ENCODE measurements at places on chromosomes 6 and 20.

GRCh38 chr6:3741477-3741871 is 10.0 kb downstream of the PXDC1 start:
- no peak for DNase-seq

DNA sequence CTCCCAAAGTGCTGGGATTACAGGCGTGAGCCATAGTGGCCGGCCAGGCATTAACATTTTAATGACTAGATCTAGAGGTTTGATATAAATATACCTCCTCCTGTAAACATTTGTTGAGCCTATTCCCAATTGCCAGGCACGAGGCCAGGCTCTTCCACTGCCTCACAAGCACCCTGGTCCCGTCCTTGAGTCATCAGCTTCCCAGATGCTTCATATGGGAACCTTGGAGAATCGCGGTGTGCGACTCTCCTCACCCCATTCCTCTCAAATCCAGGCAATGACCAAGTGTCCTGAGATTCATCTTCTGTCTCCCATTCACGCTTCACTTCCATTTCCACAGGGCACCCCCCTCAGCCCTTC is 35.9 kb upstream of the PIM1 start:
- DNase-seq = no peak

- no peak for DNase-seq
These were observed 101.2 kb upstream of the NT5E start for GRCh38 chr6:85348643-85349042.

- no peak for DNase-seq
These were observed 8.4 kb downstream of the FAM120B start for GRCh38 chr6:170314983-170315382.

DNA sequence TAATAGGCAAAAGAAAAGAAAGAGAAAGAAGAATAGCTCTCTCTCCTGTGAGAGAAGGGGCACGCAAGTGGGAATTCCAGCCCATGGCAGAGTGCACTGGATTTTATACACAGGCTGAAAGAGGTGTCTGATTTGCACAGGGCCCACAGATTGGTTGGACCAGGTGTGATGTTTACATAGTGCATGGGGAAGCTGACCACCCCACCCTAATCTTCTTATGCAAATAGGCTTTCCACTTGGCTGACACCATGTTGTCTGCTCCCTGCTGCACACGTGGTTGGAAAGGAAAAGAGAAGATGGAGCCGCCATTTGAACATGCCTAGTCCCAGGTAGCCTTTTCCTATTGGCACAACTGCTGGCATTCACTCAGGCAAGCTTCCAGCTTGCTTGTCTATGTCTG is 20.2 kb downstream of the MICA start:
- DNase-seq = no peak

DNA sequence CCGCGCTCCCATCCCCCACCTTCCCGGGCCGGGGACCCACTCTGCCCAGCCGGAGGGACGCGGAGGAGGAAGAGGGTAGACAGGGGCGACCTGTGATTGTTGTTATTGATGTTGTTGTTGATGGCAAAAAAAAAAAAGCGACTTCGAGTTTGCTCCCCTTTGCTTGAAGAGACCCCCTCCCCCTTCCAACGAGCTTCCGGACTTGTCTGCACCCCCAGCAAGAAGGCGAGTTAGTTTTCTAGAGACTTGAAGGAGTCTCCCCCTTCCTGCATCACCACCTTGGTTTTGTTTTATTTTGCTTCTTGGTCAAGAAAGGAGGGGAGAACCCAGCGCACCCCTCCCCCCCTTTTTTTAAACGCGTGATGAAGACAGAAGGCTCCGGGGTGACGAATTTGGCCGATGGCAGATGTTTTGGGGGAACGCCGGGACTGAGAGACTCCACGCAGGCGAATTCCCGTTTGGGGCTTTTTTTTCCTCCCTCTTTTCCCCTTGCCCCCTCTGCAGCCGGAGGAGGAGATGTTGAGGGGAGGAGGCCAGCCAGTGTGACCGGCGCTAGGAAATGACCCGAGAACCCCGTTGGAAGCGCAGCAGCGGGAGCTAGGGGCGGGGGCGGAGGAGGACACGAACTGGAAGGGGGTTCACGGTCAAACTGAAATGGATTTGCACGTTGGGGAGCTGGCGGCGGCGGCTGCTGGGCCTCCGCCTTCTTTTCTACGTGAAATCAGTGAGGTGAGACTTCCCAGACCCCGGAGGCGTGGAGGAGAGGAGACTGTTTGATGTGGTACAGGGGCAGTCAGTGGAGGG is 2.8 kb downstream of the SOX4 start:
- no peak for DNase-seq

DNA sequence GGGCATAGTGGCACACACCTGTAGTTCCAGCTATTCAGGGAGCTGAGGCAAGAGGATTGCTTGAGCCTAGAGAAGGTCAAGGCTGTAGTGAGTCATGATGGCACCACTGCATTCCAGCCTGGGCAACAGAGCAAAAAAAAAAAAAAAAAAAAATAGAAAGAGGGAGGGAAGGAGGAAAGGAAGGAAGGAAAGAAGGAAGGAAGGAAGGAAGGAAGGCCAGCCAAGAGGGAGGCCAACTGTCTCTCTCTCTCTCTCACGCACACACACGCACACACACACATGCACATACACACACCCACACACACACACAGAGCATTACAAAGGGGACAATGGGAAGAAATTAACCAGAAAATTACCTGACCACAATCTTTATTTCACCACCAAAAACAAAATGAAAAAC is 50.6 kb upstream of the COL9A1 start:
- DNase-seq = no peak

DNA sequence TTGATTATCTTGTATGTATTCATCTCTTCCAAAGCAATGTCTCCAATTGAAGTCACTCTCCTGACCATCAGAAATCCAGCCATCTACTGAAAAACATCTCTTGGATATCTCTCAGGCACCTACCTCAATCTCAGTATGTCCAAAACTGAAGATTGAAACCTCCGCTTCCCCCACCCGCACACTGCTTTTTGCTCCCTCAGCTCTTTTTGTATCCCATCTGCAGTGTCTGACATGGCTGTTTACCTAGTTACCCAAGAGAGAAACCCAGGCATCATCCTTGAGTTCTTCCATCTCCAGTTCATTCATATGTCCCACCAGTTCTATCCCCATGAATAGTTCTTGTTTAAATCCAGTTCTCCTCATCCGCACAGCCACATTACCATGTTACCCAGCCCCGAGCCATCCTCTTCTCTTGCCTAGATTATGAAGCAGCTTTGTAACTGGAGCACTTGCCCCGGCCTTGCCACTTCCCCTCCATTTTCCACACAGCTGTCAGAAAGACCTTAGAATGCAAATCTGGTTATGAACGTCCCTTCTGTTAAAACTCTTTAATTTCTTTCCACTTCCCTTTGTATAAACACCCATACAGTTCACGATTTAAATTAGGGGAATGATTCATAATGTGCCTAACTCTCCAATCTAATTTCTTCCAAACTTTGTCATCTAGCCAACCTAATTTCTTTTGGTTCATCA is 40.5 kb upstream of the GCLC start:
- DNase-seq = no peak

DNA sequence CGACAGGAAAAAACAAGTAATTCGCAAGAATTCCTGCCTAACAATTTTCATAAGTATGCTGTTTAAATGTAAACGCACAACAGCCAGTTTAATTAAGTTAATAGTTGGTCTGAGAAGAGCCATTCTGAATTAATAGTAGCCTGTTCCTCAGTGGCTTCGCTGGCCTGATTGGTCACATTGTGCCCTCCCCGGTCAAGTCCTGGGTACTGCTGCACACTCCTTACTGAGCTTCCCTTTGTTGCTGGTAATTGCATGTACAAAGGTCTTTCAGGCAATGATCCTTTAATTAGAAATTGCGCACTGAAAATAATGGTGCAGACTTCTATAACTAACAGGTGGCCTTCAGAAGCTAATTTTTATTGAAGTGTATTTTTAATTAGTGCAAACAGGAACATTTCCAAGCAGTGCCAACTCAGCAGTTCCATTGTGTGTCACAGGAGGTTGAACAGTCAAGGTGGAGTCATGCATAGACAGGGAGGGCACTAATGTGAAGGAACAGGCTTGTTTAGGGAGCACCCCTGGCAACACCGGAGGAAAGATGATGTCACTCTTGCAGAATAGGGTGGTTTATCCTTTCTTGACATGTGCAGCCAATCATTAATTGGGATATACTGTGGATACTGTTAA is 92.6 kb upstream of the SLC22A23 start:
- no peak for DNase-seq

GRCh38 chr6:144395826-144396225 is 110.7 kb downstream of the UTRN start:
- no peak for DNase-seq

DNA sequence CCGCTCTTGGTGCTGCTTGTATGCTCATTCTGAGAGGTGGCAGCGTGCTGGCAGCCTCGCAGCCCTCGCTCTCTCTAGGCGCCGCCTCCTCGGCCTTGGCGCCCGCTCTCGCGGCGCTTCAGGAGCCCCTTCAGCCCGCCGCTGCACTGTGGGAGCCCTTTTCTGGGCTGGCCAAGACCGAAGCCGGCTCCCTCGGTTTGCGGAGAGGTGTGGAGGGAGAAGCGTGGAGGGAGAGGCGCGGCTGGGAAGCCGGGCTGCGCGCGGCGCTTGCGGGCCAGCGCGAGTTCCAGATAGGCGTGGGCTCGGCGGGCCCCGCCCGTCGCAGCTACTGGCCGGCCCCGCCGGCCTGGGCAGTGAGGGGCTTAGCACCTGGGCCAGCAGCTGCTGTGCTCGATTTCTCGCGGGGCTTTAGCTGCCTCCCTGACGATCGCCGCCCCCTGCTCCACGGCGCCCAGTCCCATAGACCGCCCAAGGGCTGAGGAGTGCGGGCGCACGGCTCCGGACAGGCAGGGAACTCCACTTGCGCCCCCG is 19.5 kb upstream of the FAM8A1 start:
- DNase-seq = no peak

- no peak for DNase-seq
These were observed 39.3 kb downstream of the BEND3 start for GRCh38 chr6:107075951-107076381.

GRCh38 chr6:100906325-100906724 is 25.2 kb upstream of the ASCC3 start:
- no peak for DNase-seq

DNA sequence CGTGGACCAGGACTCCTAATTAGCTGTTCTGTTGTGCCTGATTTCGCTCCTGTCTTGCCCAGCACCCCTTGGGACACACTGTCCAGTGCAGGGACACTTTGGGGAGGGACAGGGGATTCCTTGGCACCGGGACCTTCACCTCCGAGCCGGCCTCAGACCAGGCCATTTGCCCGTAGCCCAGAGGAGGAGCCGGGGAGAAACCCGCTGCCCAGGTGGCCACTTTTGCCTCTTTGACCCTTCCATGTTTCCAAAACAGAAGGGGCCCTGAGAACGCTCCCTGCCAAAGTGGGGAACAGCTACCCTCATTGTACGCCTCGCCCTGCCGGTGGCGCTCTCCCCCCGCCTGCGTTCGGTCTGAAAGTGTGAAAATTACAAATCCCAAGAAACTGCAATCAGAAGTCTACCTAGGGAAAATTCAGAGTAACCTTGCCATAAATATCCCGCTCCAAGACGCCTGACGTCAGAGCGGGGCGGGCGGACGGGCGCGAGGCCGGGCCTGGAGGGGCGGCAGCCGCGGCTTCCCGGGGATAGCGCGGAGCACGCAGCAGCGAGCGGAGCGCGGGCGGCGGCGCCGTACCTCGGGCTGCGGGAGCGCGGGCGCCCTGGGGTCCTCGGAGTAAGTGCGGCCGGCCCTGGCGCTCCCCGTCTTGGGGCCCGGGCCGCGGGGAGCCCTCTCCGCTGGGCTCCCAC is at the start of gene DAAM2:
Gene DAAM2, plus strand, starts transcription at position 527 of the 690 bp plus-strand sequence. CDS start 63,927 bp downstream, outside the sequence.
- DNase-seq = no peak

DNA sequence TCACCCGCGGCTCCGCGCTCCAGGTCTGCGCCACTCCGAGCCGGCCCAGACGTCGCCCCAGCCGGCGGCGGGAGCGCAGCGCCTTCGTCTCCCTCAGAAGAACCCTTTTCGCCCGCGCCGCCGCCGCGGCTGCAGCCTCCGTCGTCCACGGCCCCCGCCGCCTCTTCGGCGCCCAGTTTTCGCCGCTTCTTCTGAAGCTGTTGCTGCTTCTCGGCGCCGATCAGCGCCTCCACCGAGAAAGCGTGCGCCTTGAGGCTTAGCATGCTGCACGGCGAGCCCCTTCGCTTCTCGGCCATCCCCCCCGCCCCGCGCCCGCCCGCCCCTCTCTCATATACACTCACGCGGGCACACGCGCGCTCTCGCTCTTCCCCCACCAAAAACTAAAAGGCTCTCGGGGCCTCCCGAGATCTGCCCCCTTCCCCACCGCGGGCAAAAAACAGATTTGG is 489 bp downstream of the TBX18 start:
- no peak for DNase-seq

GRCh38 chr6:44067173-44068139 is 59.8 kb downstream of the MRPL14 start:
- DNase-seq = no peak

DNA sequence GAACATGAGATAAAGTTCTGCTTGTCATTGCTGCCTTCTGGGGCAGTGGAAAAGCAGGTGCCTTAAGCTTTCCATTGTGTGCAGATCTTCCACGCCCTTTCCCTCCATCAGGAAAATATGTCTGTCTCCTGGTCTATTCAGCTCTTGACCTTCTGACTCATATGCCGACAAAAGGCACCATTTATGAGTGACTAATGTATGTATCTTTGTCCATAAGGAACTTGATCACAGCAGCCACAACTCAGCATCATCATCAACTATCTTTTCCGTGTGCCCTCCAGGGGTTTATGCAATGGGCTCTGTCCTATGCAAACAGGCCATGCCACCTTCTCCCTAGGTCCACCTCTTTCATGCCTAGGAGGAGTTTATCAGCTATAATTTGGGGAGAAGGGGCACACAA is 102.7 kb upstream of the QKI start:
- no peak for DNase-seq

DNA sequence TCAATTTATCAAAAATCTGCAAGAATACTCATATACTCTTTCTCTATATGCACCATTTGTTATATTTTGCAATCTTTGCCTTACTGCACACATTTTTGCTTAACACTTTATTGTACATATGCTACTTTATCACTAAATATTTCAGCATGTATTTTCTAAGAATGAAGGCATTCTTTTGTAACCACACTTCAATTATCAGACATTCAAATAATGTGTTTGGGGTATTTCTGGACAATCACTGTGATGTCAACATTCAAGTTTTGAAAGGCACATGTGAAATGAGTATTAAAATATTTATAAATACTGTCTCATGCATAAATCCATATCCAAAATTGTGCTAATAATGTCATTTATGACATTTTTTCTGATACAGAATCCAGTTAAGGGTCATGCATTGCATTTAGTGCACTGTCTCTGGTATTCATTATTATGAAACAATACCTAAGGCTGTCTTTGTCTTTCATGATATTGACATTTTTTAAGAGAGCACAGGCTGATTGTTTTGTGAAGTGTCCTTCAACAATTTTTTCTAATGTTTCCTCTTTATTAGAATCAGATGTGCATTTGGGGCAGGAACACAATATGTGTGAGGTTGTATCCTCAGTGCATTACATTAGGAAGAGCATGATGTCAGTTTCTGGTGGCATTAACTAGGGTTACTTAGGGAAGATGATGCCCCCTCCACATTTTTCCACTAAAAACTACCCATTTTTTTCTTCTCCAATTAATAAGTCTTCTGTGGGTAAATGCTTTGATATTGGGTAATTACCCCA is 105.7 kb downstream of the MTFR2 start:
- DNase-seq = no peak

Measured in stimulated activated CD4-positive, alpha-beta T cell treated with anti-CD3 and anti-CD28 coated beads, Interleukin-15, amount 100 ng/mL, for 48 hours (primary cell).